Esophagus squamous epithelium (tissue), 5 donors: ENCODE measurements at places on chromosomes 3 and 15.

DNA sequence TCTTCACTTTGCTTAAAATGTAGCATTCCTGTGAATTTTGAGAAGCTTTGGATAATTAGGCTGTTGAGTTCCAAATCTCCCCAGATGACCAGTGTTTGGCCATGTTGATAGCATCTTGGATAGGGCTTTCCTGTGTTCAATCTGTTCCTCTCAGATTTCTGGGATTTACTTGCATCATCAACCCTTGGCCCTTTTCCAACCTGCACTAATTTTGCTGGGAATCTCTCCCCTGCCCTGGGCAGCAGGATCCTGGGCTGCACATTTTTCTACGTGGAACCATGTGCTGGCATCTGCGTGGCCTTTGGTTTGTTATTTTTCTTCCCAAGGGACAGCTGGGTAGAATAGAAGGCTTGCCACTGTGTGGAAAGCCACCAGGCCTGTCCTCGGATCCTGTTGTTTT lies 75.4 kb upstream of the PLXNA1 start:
- no peak overlapping the region for H3K4me3 ChIP-seq
- H3K36me3 ChIP-seq, result no peaks in the 10 kb centered on the region
- H3K27ac ChIP-seq, result no peak overlapping the region
- no peak for DNase-seq
- no peaks in the 10 kb centered on the region for H3K27me3 ChIP-seq

GRCh38 chr3:5143464-5143863 lies 21.4 kb downstream of the ARL8B start:
- peaks cover 15% of the 10 kb centered on the region for H3K36me3 ChIP-seq
- H3K4me3 ChIP-seq, result no peak overlapping the region
- no peaks in the 10 kb centered on the region for H3K27me3 ChIP-seq
- DNase-seq, result no peak
- no peak overlapping the region for H3K27ac ChIP-seq
- peaks cover 80% of the 10 kb centered on the region for H3K4me1 ChIP-seq

DNA sequence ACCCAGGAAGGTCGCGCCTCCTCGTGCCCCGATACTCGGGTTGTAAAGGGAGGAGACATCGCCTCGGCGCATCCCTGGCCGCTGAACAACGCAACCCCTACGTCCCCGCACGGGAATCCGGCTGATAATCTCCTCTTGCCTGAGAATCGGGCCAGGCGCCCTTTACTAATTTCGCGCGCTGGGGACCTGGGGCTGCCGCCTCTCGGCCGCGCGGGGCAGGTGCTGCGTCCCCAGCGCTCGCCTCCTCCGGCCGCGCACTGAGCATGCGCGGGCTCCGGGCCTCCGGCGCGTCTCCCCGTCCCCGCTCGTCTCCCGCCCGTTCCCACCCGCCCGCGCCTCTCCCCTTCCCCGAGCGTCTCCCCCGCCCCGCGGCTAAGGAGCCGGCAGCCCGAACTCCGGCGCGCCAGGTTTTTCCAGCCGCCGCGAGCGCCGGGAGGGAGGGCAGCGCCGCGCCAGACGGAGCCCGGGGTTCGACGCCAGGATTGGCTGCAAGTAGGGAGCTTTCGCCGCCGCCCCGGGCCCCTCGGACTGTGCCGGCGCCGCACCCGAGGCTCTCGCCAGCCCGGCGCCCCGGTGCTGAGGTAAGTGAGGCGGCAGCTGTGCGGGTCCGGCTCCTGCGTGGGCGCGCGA lies at the start of gene CNTN4:
Gene CNTN4, plus strand, starts transcription at position 469 of the 630 bp plus-strand sequence.
- H3K27ac ChIP-seq, result peak within 1 kb of the TSS; percentile 83
- H3K4me1 ChIP-seq, result peaks cover 3% of the 10 kb centered on the region
- no peaks in the 10 kb centered on the region for H3K36me3 ChIP-seq
- DNase-seq, result no peak
- H3K4me3 ChIP-seq, result peak within 1 kb of the TSS; percentile 34
- peaks cover 3% of the 10 kb centered on the region for H3K27me3 ChIP-seq

- H3K4me3 ChIP-seq, result no peak overlapping the region
- peak overlapping the region; percentile 95 for H3K27ac ChIP-seq
- DNase-seq, result no peak
- no peaks in the 10 kb centered on the region for H3K27me3 ChIP-seq
Observed at GRCh38 chr3:46948830-46949671, 27.5 kb downstream of the CCDC12 start.

DNA sequence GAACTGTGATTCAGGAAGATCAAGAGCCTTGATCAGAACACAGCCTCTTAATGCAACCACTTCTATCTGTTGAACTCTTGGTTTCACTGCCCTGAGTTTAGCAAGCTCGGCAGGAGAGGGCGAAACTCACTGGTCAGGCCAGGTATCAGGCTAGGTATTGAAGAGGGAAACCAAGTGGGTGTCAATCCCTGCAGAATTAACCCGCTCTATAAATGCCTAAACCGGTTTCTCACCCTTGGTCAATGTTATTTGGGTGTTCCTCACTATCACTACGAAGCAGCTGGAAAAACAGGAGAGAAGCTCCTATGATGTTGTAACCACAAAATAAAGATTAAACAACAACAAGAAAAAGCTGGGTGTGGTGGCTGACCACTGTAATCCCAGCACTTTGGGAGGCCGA lies 23.9 kb downstream of the LIPH start:
- peak overlapping the region; percentile 77 for H3K27ac ChIP-seq
- no peaks in the 10 kb centered on the region for H3K36me3 ChIP-seq
- H3K4me3 ChIP-seq, result no peak overlapping the region
- DNase-seq, result no peak

DNA sequence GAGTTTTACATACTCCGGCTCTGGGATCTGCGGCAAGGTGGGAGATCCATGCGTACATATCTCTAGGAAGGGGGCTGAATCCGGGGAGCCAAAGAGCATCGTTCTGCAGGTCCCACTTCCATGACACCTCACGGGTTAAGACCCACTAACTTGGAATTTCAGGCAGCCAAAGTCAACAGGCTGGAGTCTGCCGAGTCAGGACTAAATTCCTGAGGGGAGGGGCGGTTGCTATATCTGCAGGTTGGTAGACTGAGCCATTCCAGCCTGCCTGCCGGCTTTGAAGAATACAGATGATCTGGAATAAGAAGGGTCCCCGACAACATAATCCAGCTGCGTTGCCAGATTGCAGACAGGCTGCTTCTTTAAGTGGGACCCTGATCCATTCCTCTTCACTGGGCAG lies 65.4 kb upstream of the PEX5L start:
- no peaks in the 10 kb centered on the region for H3K4me1 ChIP-seq
- H3K36me3 ChIP-seq, result no peaks in the 10 kb centered on the region
- H3K27me3 ChIP-seq, result no peaks in the 10 kb centered on the region
- no peak overlapping the region for H3K27ac ChIP-seq
- H3K4me3 ChIP-seq, result no peak overlapping the region
- DNase-seq, result no peak

DNA sequence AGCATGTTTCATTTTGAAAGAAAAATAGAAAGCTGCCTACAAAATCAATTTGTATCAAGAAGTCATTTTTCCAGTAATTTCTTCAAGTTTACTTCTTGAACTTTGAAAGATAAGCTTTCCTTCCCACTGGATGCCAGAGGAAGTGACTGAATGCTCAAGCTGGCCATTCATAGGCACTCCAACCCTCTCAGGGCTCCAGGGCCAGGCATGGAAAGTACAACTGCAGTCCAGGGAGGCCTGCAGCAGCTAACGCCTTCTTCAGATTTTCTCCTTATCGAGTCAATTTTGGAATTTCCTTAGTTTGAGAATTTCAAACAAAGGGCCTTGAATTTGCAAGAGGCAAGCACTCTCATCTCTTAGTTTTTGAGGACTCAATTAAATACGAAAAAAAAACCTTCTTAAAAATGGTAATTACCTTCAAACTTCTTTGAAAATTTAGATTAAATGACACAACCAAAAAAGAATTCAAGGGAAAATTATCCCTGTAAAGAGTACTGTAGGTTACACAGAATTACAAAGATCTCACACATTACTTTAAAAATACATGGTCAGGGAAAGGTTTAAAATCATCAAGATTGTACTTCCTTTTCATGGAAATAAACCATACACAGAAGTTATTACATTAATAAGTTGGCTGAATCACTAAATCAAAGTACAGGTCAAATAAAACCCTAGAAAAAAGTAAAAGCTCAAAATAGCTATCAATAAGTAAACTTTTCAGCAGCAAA lies 2.5 kb downstream of the UBP1 start:
- DNase-seq, result no peak
- H3K4me1 ChIP-seq, result peaks cover 60% of the 10 kb centered on the region
- no peaks in the 10 kb centered on the region for H3K36me3 ChIP-seq

DNA sequence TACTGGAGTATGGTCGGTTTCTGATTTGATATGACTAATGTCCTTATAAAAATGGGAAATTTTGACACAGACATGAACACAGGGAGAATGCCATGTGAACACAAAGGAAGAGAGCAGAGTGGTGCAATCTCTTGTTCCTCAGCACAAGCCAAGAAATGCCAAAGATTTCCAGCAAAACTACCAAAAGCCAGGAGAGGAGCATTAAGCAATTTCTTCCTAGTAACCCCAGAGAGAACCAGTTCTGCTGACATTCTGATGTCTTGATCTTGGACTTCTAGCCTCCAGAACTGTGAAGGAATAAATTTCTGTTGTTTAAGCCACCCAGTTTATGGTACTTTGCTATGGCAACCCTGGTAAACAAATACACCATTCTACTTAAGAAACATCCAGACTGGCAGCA lies 227.8 kb upstream of the MRPL3 start:
- H3K27ac ChIP-seq, result no peak overlapping the region
- no peaks in the 10 kb centered on the region for H3K36me3 ChIP-seq
- no peak for DNase-seq
- no peak overlapping the region for H3K4me3 ChIP-seq

DNA sequence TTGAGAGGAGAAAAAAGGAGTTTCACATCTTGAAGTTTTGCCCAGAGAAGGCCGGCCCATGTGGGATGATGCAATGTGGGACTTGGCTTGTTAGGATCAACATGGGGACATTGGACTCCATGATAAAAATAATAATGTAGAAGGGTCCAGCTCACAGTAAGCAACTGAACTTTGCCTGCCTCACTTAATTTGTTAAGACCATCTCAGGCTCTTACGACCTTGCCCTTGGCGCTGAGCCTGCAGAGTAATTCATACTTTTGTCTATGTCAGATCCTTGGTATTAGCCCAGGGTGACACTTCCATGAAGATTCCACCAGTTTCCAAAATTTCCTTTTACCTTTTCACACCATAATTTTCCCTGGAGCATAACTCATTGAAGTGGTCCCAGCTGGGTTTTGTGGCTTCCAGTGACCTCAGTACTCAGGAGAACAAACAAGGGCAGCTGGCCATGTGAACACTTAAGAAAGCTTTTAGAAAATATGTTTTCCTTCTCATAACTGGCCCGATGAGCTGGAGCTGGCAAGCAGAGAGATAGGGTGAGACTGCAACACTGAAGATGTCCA lies 315.4 kb upstream of the RASGRP1 start:
- peaks cover 32% of the 10 kb centered on the region for H3K4me1 ChIP-seq
- H3K36me3 ChIP-seq, result no peaks in the 10 kb centered on the region
- H3K4me3 ChIP-seq, result no peak overlapping the region

- no peak overlapping the region for H3K4me3 ChIP-seq
- H3K27ac ChIP-seq, result no peak overlapping the region
- H3K36me3 ChIP-seq, result no peaks in the 10 kb centered on the region
- peaks cover 4% of the 10 kb centered on the region for H3K4me1 ChIP-seq
- DNase-seq, result no peak
- no peaks in the 10 kb centered on the region for H3K27me3 ChIP-seq
Observed at GRCh38 chr3:169387751-169388696, 275.5 kb downstream of the MECOM start.

- DNase-seq, result no peak
- no peak overlapping the region for H3K4me3 ChIP-seq
- no peaks in the 10 kb centered on the region for H3K27me3 ChIP-seq
- peak overlapping the region; percentile 71 for H3K27ac ChIP-seq
- no peaks in the 10 kb centered on the region for H3K36me3 ChIP-seq
Observed at GRCh38 chr3:178823591-178824246, 247.9 kb downstream of the ZMAT3 start.

DNA sequence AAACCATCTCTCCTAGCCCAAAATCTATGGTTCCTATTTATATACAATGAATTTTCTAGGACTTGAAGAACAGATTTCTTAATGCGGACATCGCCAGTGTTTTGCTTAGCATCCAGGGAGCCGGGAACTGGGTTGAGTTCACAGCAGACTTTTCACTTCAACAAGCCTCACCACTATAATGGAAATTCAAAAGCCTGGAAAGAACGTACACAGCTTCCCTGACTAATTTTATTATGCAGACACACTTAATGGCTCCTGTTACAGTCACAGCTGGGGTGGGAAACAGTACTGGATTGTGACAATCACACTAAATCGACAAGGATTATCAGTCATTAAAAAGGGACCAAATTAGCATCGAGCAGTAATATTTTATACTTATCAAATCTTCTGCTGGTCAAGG lies 129.2 kb upstream of the BNIP2 start:
- H3K4me3 ChIP-seq, result no peak overlapping the region
- H3K27ac ChIP-seq, result no peak overlapping the region
- DNase-seq, result no peak
- no peaks in the 10 kb centered on the region for H3K27me3 ChIP-seq
- H3K36me3 ChIP-seq, result no peaks in the 10 kb centered on the region
- H3K4me1 ChIP-seq, result no peaks in the 10 kb centered on the region

- no peaks in the 10 kb centered on the region for H3K36me3 ChIP-seq
- no peak overlapping the region for H3K27ac ChIP-seq
- H3K27me3 ChIP-seq, result no peaks in the 10 kb centered on the region
Observed at GRCh38 chr3:23646184-23646920, 159.4 kb upstream of the UBE2E1 start.

GRCh38 chr15:74396146-74396438 lies 28.6 kb upstream of the CYP11A1 start:
- H3K27me3 ChIP-seq, result no peaks in the 10 kb centered on the region
- no peak overlapping the region for H3K4me3 ChIP-seq
- no peak overlapping the region for H3K27ac ChIP-seq
- no peak for DNase-seq

- no peak overlapping the region for H3K27ac ChIP-seq
- H3K4me1 ChIP-seq, result peaks cover 18% of the 10 kb centered on the region
- no peak for DNase-seq
- H3K27me3 ChIP-seq, result no peaks in the 10 kb centered on the region
Observed at GRCh38 chr15:31031471-31032067, 40.1 kb upstream of the MTMR10 start.

DNA sequence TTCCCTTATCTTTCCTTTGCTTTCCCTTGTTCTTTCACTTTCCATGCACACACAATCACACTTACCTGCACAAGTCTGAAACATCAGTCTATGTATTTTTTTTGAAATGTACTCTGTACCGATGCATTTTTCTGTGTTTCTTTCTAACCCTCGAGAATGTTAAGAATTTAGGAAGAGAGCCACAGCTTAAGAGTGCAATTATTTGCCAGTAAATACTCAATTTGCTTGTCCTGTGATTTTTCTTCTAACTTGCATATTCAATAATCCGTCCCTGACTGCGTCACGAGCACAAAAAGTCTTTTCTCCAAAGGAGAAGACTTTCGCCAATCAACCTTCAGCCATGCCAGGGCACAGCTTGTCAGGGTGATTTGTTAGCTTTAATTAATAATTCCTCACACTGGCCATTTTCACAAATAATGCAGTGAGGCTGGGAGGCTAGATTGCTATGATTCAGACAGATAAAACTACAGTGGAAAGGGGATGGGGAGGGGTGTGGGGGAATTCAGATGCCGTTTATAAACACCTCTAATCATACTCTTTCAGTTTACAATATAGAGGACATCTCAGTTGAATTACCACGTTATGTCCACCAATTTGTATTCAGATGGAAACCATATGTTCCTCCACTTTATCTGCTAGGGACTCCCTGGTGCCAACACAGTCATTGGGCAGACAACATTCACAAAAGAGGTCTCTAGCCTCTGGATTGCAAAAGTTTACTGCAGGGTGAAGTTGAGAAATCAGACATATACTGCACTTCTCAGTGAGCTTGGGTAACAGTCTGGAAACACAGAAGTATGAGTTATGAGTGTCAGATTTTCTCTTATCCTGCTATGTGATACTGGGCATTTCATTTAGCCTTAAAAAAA lies 388.0 kb downstream of the ZBTB20 start:
- no peak overlapping the region for H3K4me3 ChIP-seq
- H3K27ac ChIP-seq, result no peak overlapping the region
- H3K4me1 ChIP-seq, result no peaks in the 10 kb centered on the region
